ENCODE measurements at places on chromosomes 1 and 21.
A peak's percentile ranks its signal among the peaks of the same experiment; 100 is the strongest.

- no peak for DNase-seq
Observed at GRCh38 chr1:64072089-64072793, 131.2 kb upstream of the UBE2U start.

- no peak for DNase-seq
Observed at GRCh38 chr1:55399346-55399745, 184.2 kb upstream of the USP24 start.

DNA sequence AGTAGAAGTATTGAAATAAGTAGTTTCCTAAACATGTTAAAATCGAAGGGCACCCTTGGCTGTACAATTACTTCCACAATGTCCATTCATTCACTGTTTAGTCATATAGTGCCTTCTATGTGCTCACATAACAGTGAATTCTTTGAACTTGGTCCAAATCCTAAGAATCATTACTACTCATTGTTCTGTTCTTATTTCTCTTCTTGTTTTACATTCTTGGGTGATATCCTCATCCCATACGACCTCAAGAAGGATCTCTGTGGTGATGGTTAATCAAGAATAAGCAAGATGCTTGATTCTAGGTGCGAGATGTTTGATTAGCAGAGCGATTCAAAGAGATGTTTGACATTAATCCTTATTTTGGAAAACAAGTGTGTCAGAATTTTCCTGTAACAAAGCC lies 667.4 kb upstream of the ZP4 start:
- DNase-seq, result no peak

DNA sequence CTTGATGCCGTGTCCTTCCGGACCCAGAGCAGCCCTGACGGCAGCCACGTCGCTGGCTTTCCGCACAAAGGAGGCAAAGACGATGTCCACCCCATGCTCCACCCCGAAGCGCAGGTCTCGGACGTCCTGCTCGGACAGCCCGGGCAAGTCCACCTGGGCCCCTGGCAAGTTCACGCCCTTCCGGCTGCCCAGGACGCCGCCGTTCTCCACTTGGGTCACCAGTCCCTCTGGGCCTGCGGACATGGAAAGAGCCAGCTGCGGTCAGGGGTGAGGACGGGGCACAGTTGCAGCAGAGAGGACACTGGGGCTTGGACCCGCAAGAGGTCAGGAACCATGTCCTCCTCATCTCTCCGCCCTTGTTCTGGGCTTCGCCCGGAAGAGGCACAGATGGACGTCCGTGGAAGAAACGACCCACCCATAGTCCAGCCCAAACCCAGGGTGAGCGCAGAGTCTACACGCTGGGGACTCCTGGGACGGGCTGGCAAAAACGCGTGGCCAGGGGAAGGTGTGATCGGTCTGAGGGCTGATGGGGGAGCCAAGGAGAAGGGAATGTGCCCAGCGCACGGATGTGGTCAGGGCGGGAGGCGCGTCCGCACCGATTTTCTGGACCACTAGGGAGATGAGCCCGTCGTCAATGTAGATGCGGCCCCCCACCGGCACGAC lies 6.6 kb downstream of the PKLR start:
- DNase-seq, result no peak

DNA sequence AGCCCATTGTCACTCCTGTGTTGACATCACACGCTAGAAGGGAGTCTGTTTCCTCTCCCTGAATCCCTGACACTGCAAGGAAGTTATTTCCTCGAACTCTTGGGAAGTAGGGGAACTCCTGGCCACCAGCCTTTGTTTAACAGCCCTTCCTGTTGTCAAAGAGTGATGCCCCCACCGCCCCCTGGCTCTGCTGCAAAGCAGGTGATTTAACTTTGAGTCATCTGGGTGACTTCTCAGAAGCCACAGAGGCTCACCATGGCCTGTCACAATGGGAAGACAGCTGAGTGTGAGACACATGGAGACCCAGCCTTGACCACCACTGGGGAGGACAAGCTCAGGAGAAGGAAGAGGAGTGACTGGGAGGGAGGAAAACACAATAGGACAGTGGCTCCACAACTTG lies 182.8 kb downstream of the PSMG1 start:
- DNase-seq, result peak; percentile 71

DNA sequence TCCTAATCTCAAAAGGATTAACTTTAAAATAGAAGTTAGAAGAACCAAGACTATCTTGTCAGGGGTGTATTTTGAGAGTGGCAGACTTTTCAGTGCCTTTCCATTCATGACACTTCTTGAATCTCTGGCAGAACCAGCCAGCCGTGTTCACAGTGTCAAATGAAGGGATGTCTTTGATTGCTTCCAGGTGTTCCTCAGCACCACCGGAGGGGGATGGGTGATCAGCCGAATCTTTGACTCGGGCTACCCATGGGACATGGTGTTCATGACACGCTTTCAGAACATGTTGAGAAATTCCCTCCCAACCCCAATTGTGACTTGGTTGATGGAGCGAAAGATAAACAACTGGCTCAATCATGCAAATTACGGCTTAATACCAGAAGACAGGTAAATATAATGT lies 32.3 kb downstream of the FMO1 start:
- no peak for DNase-seq

DNA sequence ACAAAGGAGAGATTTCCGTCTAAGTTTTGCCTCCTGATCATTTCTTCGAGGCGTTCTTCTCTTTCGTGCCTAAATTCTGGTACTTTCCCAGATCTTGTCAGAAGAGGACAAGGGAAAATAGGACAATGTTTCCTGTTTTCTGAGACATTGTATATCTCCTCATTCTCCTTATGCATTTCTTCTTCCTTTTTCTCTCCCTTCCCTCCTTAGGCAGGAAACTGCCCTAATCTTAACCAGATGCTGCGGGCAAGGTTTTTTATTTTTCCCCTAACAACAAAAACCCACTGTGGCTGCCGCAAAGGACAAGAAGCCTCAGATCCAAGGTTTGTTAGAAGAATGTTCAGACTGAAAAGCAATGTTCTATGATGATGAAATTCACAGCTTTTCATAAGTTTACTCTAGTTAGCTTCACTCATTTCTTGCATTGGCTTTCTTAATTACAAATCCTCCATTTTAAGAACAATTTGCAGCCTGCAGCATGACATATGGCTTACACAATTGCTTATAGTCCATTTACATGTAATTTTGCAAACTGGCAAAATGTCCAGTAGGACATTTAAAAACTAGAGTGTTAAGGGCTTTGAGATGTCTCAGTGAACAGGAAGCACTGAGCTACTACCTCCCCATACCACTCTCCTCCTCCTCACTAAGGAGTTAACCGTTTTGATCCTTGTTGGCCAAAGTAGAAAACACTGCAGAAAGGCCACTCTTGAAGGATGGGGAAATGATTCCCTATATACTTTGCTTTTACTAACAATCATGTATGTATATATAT lies 624 bp downstream of the CTSK start:
- DNase-seq, result no peak

DNA sequence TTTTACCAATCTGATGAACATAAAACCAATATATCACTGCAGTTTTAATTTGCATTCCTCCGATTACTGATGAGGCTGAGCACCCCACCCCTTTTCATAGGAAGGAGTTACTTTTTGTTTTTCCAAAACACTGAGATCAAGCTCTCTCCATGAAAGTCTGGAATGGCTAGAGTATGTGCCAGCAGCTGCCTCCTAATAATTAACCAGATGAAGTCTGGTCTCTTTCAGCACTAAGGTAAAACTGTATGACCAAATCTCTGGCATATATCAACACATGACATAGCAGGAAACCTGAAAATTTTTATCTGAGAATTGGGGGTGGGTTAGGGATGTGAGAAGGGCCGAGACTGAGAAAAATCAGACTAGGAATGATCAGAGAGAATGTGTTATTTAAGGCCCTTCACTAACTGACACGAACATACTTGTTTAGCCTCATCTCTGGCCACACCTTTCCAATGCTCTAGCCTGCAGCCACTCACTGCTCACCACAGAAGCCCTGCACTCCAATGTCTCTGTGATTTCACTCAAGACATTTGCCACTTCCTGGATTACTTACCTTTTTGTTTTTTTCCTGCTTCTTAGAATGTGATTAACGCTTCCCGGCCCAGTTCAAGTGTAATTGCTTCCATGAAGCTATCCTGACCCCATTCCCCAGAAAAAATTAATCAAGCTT lies 34.7 kb downstream of the WASF2 start:
- DNase-seq, result peak; percentile 9

DNA sequence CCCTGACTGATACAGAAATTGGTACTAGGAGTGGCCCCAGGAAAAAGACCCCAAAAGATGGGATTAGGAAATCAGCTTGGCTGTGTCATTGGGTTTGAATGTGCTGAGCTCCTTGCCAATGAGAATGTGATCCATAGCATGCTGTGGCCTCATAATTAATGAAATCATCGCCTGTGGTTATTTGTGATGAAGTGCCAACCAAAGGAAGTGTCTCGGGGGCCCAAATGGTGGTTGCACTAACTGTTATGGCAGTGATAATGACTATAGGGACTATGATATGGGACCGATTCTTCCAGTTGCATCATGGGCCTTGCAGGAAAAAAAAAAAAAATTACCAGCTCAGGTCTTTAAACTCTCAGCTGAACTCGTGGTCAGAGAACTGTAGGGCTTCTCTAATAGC lies 15.4 kb upstream of the ZDHHC18 start:
- peak; percentile 21 for DNase-seq

GRCh38 chr1:69648486-69648885 lies 80.8 kb downstream of the LRRC7 start:
- no peak for DNase-seq

DNA sequence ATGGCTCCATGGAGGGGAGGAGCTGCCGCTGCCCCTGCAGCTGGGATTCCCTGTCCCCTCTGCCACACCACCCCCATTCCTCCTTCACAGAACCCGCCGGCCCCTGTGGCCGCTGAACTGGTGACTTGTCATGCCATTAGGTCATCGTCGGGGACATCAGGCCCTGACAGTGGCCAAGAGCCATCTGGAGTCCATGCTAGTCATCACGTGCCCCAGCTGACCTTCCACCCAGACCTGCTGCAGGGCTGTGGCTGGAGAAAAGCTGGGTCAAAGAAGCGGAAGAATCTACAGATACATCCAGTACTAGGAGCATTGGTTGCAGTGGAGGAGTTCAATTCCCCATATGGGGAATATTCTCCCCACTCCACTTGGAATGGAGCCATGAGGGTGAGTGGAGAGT lies 78.1 kb downstream of the KCNJ15 start:
- no peak for DNase-seq

DNA sequence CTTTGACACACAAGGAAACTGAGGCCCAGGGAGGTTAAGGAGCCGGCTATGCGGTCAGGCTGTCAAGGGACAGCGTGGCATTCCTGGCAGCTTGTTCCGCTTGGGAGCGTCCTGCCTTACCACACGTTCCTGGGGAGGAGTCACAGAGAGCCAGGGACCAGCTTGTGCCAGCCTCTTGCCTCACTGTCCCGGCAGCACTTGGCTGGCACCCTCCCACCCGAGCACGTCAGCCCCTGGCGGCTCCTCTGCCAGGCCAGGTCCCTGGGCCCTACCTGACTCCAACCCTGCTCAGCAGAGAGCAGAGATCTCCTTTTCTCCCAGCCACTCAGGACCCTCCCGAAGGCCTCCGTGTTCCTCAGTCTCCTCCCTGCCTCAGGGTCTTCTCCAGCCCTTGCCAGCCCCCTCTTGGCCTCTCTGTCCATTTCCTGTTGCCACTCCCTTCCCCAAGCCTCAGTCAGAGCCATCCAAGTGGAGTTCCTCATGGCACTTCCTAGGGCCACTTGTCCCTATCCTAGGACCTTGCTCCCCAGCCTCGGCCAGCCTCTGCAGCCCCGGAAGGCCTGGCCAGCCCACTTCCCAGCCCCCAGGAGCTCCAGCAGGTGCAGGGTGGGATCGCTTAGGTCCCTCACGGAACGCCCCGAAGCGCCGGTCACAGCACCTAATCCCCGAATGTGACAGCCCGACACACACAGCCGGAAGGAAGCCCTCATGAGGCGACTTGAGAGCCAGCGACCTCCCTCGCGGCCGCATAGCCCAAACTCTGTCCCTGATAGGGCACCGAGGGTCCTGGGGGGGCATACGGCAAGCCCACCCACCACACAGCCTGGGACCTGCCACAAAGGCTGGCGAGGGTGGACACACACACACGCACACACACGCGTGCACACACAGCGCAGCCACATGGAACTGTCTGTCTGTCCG lies 130.3 kb downstream of the CASZ1 start:
- no peak for DNase-seq

DNA sequence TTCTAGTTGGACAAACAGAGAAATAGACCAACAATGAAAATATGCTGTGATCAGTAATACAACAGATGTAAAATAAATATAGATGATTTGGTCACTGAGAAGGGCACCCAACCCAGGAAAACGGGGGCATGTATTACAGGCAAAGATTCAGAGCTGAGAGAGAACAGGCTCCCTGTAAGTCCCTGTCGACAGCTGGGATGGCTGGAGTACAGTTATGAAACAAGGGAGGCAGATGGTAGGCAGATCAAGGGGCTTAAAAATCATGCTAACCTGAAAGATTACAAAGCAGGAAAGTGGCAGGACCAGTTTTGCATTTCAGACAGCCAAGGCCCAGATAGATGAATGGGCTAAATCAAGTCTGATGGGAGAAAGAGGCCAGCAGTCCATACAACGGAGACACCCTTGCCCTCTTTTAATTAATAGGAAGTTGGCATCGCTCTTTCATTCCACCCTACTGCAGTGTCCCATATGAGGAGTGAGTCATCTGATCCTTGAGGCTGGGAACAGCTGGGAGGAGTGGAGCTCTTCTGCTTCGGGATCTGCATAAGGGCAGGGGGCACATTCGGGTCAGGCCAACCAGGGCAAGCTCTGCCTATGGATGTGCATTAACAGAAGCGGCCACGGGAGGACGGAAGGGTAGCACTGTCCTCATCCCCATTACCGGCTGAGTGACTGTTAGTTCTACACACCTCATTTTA lies 171.1 kb downstream of the DAB1 start:
- no peak for DNase-seq

DNA sequence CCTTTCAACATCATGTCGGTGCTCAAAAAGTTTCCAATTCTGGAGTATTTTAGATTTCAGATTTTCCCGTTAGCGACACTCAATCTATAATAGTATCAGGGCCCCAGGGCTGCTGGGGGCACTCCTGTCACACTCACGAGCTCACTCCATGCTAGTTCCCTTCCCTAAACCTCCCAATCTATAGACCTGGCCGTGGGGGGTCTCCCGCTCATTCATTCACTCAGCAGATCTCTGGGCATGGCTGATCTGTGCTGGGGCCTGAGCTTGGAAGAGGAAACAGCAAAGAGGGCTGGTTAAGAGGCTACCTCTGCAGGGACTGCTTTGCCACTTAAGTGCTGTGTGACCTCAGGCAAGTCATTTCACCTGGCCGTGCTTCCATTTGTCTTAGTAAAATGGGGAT lies 46.8 kb upstream of the LAPTM5 start:
- no peak for DNase-seq

DNA sequence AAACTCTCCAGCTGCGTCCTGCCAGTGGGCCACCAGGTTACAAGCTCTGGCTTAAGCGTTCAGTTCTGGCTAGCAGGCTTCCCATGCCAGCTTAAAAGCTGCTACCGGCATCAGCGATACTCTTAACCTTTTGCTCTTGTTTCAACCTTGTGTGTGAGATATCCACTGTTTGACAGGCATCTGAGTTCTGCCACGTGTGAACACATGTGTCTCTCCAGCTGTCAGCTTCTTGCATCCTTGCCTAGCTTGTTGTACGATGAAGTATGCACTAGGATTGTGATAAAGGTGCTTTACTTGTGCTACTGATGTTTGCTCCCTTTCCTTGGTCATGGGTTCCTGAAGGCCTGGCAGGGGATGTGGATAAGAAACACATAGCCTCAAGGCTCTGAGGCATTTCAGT lies 201.6 kb downstream of the PRDM2 start:
- no peak for DNase-seq

- DNase-seq, result no peak
Observed at GRCh38 chr1:27561124-27561899, 42.6 kb downstream of the AHDC1 start.

Data from T-helper 2 cell (primary cell).